Fibroblast of villous mesenchyme (primary cell): ENCODE measurements at places on chromosomes 2 and 18. TPM values are rescaled to one million over a fixed set of nuclear protein-coding genes. Genes with fewer than 3 reads are reported as not detected.

DNA sequence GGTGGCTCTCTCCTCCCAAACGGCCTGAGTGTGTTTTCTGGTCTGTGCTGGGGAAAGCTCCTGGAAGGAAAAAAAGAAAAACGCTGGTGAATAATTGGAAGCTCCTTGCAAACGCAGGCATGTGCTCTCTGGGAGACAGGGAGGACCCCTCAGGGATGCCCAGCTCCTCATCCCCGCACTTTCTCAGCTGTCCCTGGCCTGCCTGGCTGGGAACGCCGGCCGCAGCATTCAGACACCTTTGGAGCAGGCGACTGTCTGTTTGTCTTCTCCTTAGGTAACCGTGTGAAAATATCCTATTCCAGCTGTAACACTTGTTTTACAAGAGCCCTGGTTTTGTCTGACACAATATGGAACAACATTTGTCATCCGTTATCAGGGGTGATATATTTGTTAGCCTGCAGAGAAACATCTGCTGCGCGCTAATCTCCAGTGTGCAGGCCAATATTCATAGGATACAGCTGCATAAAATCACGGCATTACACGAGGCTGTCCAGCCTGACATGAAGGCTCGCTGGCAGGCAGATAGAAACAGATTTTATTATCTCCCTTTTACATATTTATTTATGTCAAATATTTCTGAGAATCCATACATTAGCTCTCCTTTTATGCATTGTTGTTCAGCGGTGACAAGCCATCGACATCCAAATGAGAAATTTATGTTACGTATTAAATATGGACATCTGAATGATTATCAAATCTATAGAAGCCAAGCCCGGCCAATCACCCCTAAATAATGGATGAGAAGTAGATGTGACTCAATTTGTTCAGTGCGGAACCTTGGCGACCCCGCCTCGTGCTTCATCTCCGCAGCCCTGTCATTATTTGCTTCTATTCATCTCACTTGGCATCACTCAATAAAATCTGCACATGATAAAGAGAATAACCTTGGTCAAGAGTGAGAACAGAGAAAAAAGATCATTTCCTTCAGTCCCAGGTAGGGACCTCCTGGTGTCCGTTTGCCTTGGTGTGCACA, 675.1 kb upstream of the SALL3 start:
- DNase-seq: no peak

DNA sequence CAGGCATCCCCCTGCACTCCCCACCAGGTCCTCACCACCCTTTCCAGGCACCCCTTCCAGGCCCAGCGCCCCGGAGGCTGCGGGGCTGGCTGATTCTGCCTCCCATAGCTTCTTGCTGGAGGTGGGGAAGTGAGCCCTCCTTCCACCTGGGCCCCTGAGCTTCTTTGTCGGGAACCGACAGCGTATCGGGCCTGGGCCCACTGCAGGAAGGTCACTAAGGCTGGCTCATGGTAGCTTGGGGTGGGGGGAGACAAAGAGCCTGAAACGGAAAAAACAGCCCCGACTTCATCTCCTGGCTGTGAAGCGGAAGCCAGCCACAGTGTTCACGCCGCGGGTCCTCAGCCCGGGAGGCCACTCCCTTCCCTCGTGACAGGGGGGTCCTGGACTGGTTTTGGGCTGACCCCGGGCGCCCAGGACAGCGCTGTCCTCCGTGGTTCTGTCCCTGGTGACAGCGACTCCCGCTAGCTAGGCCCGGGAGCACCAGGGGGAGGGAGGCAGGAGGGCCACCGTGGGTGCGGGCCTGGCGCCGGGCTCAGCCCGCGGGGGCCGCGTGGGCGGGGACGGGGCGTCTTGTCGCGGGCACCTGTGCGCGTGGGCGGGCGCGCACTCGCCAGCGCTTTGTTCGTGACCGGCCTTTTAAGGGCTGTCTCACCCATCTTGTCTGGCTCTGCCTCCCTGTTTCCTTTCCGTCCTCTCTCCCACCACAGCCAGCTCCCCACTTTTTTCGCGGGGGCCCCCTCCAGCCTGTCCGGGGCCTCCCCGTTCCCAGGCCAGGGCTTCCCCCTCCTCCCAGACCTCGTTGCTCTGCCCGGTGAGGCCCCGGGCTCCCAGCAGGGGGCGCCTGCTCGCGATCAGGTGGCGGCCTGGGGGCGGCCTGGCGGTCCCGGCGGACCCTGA, 64.9 kb downstream of the DNMT3A start:
- peak; percentile 13 for DNase-seq

GRCh38 chr18:48265328-48265727, 143.9 kb downstream of the ZBTB7C start:
- no peak for DNase-seq

Gene SNTG2
- total RNA-seq: under 0.01 and 1.6 TPM in 2 replicates

DNA sequence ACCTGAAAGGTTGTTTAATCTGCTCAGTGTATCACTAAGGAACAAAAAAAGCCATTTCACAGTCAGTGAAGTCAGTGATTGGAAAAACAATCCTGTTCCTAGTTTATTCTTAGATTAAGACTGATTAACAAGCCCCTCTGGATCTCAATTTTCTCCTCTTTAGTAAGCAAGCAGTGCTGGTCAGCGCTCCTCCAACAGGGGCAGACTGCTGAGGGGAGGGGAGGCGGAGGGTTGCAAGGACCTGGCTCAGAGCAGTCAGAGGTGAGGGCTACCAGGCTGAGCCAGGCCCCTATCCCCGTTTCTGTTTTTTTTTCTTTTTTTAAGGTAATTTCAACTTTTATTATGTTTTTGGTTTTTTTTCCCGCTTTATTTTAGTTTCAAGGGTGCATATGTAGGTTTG, 24.7 kb upstream of the KCNS3 start:
- no peak for DNase-seq

DNA sequence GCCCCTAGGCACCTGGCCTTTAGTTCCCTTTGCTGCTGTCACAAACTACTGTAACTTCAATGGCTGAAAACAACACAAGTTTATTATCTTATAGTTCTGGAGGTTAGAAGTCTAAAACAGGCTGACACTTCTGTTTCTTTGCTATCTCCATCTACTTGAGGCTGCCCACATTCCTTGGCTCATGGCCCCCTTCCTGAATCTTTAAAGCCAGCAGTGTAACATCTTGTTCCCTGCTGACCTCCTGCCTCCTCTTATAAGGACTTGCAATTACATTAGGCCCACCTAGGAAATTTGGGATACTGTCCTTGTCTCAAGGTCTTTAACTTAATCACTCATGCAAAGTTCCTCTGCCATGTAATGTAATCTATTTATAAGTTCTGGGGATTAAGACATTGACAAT, 6.5 kb downstream of the SMYD1 start:
- DNase-seq: no peak
